GM23338 (cell line): ENCODE measurements at places on chromosomes 6 and 20. TPM values are rescaled to one million over a fixed set of nuclear protein-coding genes. Genes with fewer than 3 reads are reported as not detected.
A peak's percentile ranks its signal among the peaks of the same experiment; 100 is the strongest.

The COL9A3 gene
- 110 and 113 TPM in 2 replicates for total RNA-seq

The HLA-DQA2 gene
- not detected in 2 replicates for total RNA-seq

The BFSP1 gene
- total RNA-seq, result 4.9 and 5.0 TPM in 2 replicates

The DEFB132 gene
- not detected in 2 replicates for total RNA-seq

The PHACTR3 gene
- total RNA-seq, result 0.45 and 0.93 TPM in 2 replicates

The SIRPG gene
- total RNA-seq, result not detected in 2 replicates

The DACT2 gene
- 7.3 and 10.6 TPM in 2 replicates for total RNA-seq

The FAM83B gene
- 6.4 and 7.7 TPM in 2 replicates for total RNA-seq

The RHAG gene
- total RNA-seq, result not detected in 2 replicates

The THBD gene
- 0.58 and 0.97 TPM in 2 replicates for total RNA-seq

The SNPH gene
- 3.5 and 5.8 TPM in 2 replicates for total RNA-seq

The C6orf52 gene
- total RNA-seq, result 0.47 TPM in 1 of 2 replicates, not detected in the other

The RPS6KA2 gene
- 25.3 and 25.6 TPM in 2 replicates for total RNA-seq

The AIF1 gene
- total RNA-seq, result 6.2 and 13.3 TPM in 2 replicates

DNA sequence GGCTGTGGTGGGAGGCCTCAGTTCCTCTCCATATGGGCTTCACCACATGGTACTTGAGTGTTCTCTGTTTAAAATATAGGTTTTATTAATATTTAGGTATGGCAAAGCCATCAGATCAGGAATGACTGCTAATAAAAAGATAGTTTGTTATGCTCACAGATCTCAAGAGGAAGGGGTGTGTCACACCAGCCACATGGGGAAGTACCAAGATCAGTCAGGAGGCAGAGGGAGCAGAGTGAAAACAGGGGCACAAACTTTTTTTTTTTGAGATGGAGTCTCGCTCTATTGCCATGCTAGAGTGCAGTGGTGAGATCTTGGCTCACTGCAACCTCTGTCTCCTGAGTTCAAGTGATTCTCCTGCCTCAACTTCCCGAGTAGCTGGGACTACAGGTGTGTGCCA is 92.1 kb upstream of the GCM1 start:
- DNase-seq, result no peak

DNA sequence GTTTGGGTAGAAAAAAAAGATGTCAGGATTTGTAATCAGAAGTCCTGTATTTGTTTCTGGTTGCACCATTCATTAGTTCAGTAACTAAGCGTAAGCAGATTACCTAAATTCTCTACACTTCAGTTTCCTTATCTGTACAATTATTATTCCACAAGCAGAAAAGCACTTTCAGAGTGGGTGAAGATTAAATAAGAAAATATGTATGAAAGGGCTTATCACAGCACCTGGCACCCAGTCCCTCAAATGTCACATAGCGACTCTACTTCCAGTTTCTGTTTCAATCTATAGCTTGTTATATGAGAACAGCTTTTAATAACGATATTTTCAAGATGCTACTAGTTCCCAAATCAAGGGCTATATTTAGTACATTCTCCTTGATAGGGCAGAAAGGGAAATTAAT is 31.4 kb downstream of the RGS17 start:
- DNase-seq, result no peak

- DNase-seq, result no peak
Observed at GRCh38 chr20:63098195-63098810, 91.5 kb upstream of the BHLHE23 start.

GRCh38 chr6:108846101-108846500 is 2.1 kb upstream of the ARMC2 start:
- DNase-seq, result no peak

- no peak for DNase-seq
Observed at GRCh38 chr6:15528870-15529269, 134.0 kb downstream of the DTNBP1 start.

DNA sequence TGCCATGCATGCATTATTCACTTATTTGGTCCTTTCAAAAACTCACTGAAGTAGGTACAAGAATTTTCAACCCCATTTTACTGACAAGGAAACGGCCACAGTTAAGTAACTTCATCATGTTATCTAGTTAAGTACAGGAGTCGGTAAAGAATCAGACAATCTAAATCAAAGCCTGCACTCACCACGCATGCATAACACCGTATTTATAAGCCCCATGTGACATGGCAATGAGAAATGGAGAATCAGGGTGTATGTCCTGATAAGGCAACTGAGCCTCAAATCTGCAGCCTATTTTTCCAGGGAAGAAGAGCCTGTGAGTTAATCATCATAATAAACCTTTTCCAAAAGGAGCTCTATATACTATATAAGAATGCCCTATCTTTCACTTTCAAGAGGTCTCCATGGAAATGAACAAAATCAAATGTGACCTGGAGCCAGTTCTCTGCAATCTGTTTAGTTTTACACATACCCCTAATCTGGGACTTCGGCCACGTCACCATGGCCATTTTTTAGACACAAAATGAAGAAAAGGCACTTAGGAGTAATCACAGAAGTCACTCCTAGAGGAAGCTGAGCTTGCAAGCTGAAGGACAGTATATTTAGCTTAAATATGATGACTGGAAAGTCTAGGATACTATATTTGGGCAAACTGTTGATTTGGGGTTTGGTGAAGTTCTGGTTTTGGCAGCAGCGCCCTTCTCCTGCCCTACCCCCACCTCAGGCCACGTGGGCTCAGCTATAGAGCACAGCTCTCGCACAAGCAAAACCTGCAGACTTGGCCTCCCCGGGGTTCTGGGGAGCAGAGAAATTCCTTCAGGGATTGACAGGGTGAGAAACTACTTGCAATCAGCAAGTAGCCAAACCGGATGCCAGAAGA is 19.2 kb downstream of the TRAM2 start:
- DNase-seq, result peak; percentile 50

DNA sequence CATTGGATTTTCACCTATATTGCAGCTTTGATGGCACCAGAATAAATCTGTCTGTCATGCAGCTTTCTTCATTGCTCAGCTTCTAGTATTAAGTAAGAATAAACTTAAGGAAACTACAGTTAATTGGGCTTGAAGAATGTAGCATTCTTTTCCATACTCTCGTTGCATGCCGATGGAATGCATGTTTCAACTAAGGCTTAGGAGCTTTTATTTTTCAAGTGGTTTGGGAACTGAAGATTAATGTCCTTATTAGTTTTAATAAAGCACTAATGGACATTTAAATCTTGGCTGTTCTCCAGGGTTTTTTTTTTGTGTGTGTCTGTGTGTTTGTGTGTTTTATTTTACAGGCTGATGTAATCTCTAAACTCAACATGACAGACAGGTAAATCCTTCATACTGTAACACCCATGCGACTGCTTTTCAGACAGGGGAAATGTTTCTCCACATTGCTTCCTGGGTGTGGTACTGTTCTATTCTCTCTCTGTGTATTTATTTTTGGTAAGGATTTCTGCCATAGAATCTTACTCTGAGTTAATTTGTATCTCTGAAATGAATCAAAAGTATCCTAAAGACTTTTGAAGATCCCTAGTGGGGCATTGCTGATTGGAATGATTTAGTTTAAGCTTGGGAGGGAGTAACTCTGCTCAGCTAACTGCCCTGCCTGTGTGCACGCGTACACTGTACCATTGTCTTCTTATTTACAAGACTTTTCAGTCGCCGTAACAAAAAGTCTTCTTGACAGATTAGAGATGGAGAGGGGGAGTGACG is 38.0 kb downstream of the SLC9A8 start:
- DNase-seq, result no peak

DNA sequence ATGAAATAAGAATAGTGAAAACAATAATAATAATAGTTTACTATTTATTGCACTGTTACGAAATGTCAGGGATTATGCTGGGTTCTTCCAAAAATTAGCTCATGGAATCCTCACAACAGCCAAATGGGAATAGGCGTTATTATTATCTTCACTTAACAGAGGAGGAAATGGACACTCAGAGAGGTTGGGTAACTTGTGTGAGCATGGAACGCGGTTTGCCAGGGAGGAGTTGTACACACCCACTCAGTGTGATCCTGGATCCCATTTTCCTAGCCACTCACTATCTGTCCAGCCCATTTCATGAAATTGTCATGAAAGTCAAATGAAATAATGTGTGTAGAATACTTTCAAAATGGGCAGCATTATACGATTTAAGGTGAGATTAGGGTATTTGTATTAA is 4.6 kb downstream of the NELFCD start:
- DNase-seq, result no peak

DNA sequence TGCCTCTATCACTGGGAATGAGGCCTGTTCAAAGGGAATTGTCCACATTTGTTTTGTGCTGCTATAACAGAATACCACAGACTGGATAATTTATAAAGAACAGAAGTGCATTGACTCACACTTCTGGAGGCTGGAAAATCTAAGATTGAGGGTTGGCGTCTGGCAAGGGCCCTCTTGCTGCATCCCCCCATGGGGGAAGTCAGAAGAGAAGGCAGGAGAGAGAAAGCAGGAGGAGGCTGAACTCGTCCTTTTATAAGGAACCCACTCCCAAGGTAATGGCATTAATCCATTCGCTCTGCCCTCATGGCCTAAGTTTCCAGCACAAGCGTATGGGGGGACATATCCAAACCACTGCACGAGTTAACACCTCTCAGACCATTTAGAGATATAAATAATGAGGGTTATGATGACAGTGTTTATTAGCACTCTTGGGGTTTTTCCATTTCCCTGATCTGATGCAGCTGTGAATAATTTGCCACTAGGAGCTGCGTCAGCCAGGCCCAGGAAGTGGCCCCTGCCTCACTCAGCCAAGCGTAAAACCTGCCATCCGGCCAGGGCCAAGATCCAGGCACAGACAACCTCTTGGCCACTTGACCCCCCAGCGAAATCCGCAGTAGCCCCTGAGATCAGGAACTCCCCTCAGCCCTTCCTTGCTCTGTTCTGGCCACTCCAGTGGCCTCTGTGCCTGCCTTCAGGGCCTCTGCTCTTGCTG is 14.2 kb upstream of the SLCO4A1 start:
- DNase-seq, result no peak

- DNase-seq, result peak; percentile 96
Observed at GRCh38 chr6:167350731-167351655, 26.1 kb downstream of the TTLL2 start.

DNA sequence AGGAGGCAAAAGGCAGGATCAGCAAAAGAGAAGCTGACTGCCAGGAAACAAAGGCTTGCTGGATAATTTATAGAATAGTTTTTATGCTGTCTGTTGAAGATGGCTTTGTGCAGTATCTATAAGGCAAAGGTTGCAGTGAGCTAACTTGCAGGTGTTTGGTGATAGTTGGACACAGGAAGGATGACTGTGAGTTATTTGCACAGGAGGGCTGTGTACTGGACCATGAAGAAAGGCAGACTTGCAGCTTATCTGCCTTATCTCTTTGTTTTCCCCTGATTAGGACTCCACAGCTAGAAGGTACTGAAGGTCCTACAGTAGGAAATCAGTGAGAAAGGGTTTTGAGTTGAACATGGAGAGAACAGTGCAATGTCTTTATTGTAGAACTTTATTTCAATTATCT is 2.1 kb downstream of the BTN1A1 start:
- no peak for DNase-seq

DNA sequence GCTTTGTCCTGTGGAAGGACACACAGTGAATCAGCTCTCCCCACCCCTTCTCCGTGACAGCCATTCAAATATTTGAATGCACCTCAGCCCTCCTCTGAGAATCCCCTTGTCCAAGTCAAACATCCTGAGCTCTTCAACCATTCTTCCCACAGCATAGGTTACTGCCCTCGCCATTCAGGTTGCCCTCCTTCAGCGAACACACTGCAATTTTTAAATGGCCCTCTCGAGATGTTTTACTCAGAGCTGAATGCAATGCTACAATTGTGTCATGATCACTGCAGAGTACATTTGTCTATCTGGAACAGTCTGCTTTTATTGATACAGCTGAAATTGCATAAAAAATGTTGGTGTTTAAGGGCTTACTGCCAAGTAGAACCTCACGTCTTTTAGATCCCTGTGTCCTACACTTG is 48.9 kb downstream of the SLC2A12 start:
- DNase-seq, result no peak

DNA sequence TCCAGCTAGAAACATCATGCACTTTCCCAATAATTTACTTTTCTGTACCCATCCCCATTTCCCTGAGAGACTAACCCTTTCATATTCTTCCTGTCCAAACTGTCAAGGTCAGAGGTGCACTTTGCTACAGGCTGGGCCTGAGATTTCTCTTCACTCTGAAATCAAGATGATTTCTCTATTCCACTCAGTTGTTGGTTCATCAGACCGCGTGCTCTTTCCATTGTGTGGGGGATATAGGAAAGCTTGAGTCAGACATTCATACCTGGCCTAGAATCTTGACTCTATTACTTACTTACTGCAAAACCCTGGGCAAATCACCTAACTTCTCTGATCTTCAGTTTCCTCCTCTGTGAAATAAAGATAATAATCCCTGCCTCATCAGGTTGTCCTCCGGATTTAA is 4.7 kb upstream of the ZDHHC14 start:
- no peak for DNase-seq

DNA sequence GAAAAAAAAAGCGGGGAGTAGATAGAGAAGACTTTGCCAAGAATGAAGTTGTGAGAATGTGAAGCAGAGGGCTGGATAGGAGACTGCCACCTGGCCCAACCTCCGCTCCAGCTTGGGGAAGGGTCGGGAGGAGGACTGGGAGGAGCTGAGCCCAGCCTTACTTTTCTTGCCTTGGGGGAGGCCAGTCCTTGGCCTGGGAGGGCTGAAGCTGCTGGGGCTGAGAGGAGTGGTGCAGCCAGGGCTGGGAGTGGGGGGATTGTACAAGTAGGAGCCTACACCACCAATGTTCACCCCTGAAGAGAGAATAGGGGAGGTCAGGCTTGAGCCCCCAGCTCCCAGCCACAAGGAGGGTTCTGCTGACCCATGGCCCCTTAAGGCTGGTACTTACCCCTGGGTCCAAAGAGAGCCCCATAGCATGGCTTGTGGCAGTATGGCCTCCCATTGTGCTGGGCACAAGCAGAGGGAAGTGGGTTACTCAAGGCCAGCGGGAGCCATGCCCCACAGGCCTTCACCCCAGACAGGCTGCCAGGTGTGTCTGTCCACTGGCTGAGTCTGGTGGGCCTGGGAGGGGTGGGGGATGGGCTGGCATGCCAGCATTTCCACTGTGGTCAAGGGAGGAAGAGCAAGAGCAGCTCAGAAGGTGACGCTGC is 1.1 kb downstream of the CRIP3 start:
- DNase-seq, result no peak

DNA sequence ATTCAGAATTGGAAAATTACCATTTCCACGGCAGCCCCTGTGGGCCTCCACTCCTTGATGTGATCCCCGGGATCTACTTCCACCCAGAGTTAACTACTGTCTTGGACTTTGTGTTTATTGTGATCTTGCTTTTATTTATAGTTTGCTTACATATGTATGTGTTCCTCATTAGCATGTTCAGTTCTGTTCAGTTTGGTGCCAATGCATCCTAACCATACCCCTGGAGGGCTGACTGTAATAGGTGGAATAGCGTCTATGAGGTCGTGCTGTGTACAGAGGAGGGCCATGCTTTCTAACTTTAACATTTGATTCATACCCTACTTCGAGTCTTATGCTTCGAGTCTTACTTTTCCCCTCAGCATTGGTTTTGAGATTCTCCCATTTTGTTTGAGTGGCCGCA is 104.3 kb upstream of the SLC24A3 start:
- no peak for DNase-seq

GRCh38 chr6:138529478-138529877 is 30.2 kb upstream of the NHSL1 start:
- peak; percentile 52 for DNase-seq

DNA sequence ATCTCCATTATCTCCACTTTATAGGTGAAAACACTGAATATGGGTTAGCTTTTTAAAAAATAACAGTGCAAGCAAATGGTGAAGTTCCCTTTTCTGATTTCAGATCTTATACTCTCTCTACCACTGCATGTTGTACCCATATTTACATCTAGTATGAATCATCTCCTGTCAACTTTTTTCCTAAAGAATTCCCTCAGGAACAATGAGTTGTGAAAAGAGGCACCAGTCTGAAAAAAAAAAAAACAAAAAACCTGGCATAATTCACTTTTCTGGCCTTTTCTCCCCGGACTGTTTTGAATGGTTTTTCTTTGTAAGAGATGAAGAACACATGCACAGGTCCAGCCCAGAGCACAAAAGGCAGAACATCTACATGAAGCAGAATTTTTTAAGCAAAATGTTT is 596.0 kb downstream of the COL12A1 start:
- DNase-seq, result no peak
